Suprapubic skin (tissue), 4 donors: ENCODE measurements at places on chromosomes 12 and 14.

GRCh38 chr14:71472356-71473340 is 459.6 kb upstream of the RGS6 start:
- DNase-seq, result no peak

DNA sequence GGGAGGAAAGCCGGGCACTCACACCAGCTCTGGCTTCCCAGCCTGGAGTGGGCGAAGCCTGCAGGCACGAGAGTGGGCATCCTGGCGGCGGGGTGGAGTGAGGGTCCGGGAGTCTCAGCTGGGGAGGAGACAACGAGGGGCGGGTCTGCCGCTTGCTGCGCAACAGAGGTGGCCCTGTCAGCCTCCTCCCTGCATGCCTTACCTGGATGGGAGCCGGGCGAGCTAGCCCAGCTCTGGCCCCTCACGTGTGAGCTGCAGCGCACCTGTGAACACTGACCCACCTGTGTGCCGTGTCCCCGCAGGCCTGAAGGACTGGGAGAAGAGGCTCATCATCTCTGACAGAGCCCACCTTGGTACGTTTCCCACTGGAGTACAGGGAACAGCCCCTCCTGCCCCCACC is 13.9 kb upstream of the SIVA1 start:
- DNase-seq, result no peak

DNA sequence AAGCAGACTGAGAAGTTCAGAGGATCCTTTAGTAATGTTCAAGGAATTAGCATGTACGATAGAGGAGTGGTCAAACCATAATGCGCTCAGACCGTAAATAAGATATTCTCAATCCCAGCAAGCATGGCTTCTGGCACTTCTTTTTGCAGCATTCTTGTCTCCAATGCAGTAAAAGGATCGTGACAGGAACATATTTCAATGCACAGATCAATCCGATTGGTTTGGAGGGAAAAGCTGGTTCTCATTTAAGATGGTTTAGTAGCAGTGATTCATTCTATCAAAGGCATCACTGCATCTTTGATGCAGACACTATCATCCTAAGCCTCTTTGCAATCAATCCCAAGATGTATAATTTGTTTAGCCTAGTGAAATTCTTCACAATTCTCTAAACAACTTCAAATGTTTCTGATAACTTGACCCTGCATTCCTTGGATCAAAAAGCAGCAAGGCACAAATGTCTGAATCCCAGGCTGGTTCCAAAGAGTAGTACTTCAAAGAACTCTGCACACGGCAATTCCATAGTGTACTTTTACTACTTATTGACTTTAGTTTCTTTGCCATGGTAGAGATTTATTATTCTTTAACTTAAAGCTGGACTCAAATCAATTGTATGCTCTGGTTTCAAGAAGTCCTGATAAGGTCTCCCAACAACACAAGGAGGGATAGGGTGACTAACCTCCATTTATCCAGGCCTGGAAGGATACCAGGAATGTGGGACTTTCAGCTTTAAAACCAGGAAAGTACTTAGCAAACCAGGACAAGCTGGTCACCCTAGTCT is 96.8 kb upstream of the MDM1 start:
- no peak for DNase-seq

DNA sequence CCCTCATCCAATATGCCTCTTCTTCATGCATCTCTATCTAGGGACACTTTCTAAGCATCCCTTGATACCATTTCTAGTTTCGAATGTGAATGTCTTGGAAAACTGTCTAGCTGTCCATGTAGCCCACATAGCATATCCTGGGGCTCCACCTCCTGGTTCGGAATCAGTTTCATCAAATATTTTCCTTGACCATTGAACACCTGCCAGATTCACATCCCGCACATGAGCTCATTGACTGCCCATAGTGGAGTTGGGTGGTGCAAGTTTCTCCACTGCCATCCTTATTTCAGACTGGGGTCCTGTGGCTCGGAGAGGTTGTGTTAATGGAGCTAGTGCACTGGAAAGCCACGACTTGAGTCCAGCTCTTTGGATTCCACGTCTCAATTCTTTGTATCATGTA is 58.6 kb upstream of the TMEM263 start:
- no peak for DNase-seq

- no peak for DNase-seq
Measured at GRCh38 chr12:29563071-29563470, 65.6 kb upstream of the OVCH1 start.
